ENCODE measurements at places on chromosomes 1 and 21. TPM values are rescaled to one million over a fixed set of nuclear protein-coding genes. Genes with fewer than 3 reads are reported as not detected.
A peak's percentile ranks its signal among the peaks of the same experiment; 100 is the strongest.

DNA sequence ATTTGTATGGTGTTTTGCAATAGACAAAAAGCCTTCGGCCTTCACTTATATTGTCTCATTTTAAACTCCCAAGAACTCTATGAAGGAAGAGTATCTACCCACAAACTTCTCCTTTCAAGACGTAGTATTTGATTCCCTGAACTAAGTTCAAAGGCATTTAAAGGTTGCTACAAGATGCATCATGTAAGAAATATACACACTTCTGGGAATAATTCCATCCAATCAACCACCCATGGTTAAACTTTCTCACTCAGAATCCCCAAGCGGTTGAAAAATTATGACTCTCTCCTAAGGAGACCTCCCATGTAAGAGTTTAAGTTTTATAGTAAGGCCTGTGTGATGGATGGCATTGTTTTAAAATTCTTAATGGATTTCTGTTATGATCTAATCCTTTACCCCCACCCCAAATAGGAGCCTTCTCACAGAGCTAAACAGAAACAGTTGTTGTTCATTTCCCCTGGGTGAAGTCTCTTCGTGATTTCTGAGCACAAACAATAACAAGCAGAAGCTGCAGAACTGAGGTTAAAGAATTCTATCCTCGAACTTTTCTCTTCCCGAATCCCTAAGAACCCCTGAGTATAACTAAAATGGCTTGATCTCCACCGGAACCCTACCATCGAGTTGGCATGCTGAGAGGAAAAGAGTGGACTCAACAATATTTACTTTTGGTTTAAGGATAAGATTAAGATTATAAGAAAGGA lies 185.0 kb downstream of the TGFBR3 start:
- no peak for DNase-seq

DNA sequence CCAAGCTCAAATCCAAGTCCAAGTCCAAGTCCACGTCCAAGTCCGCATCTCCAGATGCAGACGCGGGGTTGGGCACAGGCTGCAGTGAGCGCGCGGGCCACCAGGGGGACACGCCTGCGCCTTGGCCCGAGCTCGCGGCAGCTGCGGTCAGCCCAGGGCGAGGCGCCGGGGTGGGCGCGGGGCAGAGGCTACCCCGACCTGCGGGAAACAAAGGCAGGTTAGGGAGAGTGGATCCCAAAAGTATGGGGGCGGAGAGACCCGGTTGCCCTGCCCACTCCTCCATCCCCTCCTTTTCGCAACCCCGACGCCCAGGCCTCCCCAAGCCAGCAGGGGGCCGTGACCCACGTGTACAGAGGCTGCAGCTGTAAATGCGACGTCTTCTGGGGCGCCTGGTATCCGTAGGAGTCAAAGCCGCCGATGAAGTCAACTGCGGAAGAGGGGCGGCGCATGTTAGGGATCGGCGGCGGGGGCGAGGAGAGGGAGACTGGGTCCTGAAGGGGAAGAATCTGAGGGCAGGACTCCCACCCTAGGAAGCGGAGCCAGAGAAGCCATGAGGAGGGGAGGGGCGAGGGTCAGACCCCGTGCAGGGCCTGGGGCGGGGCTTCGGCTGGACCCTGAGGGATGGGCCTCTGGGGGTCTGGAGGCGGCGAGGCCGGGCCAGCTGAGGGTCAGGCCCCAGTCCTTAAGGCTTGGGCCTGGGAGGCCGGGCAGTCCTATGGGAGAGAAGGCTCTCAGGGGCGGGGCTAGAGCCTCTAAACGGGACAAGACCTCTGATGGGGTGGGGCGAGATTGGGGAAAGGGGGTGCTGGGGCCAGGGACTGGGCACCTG lies 58.0 kb downstream of the NKAIN1 start:
- peak; percentile 20 for DNase-seq

DNA sequence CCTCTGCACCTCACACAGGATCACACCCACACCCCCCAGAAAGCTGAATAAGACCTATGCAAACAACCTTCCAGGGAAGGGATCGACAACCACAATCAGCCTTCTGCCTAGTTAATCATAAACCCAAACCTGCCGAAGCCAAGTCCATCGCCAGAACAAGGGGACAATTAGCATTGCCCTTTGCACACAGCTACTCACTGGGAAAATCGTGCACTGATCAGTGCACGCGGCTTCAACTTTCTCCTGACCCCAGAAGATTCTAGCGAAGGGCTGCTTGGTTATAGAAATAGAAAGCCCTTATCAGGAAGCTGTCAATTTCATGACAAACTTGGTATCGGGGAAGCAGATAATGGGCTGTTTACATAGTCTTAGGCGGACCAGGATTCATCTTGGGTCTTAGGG lies 29.5 kb downstream of the RUNX1 start:
- no peak for DNase-seq

- no peak for DNase-seq
These were observed 328.3 kb downstream of the SMYD3 start for GRCh38 chr1:246178717-246179311.

GRCh38 chr1:205480349-205480985 lies 24.0 kb upstream of the CDK18 start:
- DNase-seq, result peak; percentile 43

DNA sequence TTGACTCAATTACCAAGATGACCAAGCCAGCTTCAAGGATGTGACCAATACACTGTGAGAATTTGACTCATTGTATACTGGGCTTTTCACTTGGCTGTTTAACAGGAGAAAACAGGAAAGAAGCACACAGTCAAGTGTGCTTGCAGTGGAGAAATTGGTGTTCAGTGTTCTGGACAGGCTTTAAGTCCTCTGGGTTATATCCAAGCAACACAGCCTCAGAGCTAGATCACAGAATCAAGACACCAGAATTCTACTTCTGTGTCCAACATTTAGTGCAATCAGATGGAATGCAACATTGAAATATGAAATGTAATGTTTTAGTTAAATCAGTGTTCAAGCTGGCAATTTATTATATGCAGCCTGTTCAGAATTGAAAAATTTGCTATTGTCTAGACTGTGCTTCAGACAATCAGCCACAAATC lies 694.4 kb downstream of the LTN1 start:
- no peak for DNase-seq

DNA sequence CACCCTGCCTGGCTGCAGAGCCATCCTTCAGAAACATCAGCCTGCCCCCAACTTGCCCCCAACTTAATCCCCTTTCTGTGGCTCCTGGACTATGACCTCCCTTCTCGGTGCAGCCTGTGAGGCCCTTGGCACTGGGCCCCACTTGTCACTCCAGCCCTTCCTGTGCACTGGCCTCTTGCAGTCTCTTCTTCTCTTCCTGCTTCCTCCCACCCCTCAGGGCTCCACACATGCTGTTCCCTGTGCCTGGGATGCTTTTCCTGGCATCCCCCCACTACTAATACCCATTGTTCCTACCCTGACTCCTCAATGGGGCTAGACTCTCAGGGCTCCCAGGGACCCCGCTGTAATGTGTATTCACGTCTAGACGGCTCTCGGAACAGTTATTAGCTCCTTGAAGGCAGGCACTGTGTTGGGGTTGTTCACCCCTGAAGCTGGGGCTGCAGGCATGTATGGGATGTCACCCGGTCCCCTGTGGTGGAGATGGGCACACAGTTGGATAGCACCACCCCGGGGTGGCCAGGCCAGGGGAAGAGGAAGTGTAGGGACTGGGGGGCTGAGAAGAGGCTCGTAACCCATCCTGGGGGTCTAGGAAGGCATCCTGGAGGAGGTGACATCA lies 4.5 kb downstream of the LDLRAD1 start:
- no peak for DNase-seq

DNA sequence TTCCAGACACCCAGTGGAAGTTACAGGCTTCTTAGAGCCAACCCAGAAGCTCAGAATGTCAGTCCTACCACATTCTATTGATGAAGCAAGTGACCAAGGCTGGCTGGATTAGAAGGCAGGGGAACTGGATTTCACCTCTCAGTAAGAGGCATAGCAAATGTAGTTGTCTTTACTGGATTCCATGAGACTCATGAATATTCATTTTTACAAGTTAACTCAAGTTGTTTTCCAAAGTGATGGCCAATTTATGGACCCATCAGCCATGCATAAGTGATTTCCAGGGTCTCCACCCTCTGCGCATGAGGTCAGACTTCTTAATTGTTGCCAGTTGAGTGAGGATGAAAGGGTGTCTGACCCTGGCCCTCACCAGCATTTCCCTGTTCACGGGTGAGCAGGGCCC lies 426.8 kb upstream of the VAMP3 start:
- DNase-seq, result no peak

DNA sequence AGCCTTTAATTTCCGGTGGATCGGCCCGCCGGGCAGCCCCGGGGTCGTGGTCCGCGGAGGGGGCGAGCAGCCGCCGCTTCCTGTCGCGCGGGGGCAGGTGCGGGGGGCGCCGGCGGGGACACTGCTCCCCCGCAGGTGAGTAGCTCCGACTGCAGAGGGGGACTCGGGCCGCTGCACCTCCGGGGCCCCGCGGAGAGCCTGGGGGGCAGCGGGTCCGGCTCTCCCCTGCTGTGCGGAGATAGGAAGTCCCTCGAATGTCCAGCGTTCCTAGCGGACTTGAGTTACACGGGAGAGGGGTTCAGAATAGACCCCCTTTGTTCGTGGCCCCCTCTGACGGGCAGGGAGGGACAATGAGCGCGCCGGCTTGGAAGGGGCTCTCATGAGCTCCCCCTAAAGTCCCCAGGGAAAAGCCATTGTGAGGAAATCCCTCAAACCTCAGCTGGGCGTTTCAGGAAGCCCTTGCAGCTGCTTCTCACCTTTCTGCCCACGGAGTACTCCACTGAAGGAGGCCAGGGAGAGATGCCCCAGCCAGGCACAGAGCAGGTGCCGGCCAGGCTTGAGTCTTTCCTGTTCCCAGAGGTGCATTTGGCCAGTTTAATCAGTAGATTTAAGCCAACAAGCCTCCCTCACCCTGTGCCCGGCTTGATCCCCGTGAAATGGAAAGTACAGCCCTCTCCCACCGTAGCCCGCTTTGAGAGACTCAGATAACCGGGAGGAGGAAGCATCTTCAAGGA lies 925 bp downstream of the PDE9A start:
- no peak for DNase-seq

DNA sequence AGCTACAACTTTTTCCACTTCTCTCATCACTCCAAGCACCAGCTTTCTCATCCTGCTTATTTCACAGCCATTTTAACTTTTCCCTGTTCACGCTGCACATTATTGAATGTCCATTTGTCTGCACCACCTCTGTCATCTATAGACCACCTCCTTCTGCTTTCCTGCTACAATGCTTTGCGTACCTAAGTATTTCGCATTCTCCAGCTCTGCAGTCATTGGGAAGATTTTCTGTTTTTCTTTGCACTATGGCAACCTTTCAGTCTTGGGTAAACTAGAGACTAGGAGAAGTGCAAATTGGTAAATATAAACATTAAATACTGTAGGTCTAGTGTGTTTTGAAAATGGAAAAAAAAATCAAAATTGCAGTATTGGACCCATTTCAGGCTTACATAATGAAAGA lies 835 bp downstream of the CCDC30 start:
- DNase-seq, result no peak

Gene DIO1
- total RNA-seq, result not detected

Gene GJB3
- total RNA-seq, result not detected

All from CD8-positive, alpha-beta T cell (primary cell).